Stimulated activated CD8-positive, alpha-beta memory T cell treated with anti-CD3 and anti-CD28 coated beads, Interleukin-4, amount 100 ng/mL, for 1 hour (primary cell): ENCODE measurements at places on chromosomes 13 and 19.

- no peak for DNase-seq
Observed at GRCh38 chr13:28494778-28495537, at the start of gene FLT1. FLT1 (minus strand) TSS chr13:28495128; CDS start chr13:28494843, 285 bp downstream.

- no peak for DNase-seq
Observed at GRCh38 chr13:109846185-109846584, 59.8 kb upstream of the IRS2 start.

DNA sequence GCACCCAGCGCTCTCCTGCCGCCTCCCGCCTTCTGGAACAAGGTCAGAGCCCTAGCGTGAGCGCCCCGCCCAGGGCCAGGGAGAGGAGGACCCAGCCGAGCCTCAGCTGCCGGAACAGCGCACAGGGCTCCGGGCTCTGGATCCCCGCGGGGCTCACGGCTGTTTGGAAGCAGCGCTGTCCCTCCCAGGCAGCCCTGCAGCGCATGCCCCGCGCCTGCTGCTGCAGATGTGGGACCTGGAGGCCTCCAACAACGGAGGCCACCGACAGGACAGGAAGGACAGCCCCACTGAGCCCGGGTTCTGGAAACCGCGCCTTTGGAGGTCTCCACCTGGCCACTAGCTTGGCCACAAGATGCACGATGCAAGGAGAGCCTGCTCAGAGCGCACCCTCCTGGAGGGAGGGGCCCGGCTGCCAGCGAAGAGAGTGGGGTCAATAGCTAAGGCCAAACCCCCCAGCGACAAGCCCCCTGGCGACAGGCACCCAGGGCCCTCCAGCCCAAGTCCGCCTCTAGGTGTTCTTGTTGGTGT, 12.6 kb downstream of the ZSCAN18 start:
- no peak for DNase-seq

GRCh38 chr13:53167561-53167960, 138.9 kb downstream of the OLFM4 start:
- DNase-seq: no peak

DNA sequence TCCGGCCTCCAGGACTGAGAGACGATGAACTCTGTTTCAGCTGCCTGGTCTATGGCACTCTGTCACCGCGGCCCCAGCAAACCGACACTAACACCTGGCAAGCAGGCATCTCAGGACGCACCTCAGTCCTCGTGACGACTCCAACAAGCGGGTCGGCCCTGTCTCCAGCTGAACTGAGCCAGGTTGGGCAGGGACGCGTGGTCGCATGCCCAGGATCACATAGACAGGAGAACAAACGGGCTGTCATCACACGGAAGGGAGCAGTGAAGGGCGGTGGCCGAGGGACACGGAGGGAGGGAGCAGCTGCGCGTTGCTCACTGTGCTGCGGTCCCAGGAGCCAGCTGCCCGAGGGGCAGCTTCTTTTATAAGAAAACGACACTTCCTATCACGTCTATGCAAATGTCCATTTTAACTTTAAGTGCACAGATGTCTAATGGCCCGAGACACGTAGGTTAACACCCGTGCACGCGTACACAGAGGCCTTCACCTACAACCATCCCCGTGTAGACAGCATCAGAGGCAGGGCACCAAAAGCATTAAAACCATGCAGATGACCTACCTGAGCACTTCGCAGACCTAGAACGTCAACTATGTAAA, 8.9 kb downstream of the SGTA start:
- no peak for DNase-seq

DNA sequence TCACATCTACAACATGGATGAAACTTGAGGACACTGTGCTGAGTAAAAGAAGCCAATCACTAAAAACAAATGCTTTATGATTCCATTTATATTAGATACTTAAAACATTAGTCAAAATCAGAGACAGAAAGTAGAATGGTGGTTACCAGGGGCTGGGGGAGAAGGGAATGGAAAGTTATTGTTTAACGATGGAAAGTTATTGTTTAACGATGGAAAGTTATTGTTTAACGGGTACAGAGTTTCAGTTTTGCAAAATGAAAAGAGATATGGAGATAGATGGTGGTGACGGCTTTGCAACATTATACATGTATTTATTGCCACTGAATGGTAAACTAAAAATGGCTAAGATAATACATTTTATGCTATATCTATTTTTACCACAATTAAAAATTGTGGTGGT, 160.6 kb downstream of the TUBA3C start:
- DNase-seq: no peak

DNA sequence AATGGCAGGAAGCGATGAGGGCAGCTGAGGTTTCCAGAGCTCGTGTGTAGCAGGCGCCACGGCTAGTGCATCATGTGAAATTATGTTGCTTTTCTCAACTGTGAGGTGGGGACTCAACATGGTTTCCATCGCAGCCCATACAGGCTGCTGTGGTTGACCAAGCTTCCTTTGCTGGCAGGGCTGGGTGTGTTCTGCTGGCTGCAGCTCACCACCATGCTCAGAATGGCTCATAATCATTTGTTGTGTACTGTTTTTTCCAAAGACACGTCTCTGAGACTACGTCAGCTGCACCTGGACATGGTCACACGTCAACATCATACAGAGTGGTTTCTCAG, 16.1 kb upstream of the RASA3 start:
- peak; percentile 54 for DNase-seq

DNA sequence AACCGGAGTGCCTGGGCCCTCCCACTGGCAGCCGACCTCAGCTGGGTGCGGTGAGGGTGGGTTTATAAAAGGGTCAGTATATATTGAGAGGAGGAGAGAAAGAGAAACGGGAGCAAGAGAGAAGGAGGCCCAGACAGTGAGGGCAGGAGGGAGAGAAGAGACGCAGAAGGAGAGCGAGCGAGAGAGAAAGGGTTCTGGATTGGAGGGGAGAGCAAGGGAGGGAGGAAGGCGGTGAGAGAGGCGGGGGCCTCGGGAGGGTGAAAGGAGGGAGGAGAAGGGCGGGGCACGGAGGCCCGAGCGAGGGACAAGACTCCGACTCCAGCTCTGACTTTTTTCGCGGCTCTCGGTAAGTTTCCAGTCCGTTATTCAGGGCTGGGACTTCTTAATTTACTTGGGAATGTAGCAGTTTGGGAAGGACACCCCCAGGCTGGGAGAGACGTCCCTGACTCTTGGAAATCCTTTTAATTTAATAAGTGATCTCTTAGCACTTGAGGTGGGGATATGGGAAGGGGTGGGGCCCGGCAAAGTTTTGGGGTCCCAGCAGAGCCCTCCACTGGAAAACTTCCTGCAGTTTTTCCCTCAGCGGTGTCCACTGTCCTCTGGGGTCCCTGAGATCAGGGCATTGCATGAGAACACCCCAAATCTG, at the start of gene EMP3:
Gene EMP3, plus strand, starts transcription at position 288 of the 646 bp plus-strand sequence. CDS start 1,293 bp downstream, outside the sequence.
- peak; percentile 67 for DNase-seq

DNA sequence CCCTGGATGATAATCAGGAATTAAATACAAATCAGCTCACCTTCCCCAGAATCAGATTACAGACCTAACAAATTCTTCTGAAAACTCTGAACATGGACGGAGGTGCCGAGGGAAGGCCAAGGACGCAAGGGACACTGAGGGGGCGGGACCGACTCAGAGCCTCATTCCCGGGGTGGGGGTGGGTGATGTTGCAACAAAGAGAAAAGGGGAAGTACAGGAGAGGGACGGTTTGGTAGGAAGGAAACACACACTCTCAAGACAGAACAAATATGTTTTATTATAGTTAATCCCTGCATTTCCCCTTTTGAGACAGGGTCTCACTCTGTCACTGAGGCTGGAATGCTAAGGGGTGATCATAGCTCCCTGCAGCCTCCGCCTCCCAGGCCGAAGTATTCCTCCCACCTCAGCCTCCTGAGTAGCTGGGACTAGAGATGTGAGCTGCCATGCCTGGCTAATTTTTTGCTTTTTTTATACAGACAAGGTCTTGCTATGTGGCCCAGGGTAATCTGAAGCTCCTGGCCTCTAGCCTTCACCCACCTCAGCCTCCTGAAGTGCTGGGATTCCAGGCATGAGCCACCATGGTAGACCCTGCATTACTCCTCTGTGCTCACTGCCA, 786 bp upstream of the LILRA2 start:
- DNase-seq: no peak

- no peak for DNase-seq
Observed at GRCh38 chr13:79423801-79424642, 18.0 kb upstream of the RBM26 start.

DNA sequence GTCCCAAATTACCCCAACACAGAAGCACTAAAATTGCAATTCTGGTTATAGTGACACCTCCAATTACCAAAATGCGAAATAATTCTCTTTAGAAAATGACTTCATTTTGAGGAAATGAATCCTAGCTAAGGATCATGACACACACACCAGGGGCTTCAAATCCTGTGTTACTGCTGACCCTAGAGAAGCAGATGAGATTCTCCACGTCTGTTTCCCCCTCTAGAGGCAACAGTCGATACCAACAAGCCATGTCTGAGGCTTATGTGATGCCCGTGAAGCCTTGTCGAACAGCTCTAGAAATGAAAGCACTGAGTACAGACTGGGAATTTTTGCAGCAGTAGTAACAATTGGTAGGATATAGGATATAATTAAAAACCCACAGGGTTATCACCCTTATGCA, 153.6 kb upstream of the TMTC4 start:
- DNase-seq: no peak

- DNase-seq: no peak
Observed at GRCh38 chr13:108629181-108629752, at the start of gene MYO16. MYO16 (plus strand) TSS chr13:108629611; CDS start chr13:108629845, 234 bp downstream.

- DNase-seq: no peak
Observed at GRCh38 chr13:92573467-92574057, 653.0 kb upstream of the GPC6 start.
